ENCODE measurements at places on chromosomes 12 and 14. TPM values are rescaled to one million over a fixed set of nuclear protein-coding genes. Genes with fewer than 3 reads are reported as not detected.
A peak's percentile ranks its signal among the peaks of the same experiment; 100 is the strongest.

Gene ANO2
- not detected for total RNA-seq

GRCh38 chr14:105838591-105839424 lies 312.4 kb downstream of the TMEM121 start:
- no peaks in the 10 kb centered on the region for H3K4me1 ChIP-seq
- no peak overlapping the region for H3K4me3 ChIP-seq
- no peaks in the 10 kb centered on the region for H3K36me3 ChIP-seq
- no peak for DNase-seq

DNA sequence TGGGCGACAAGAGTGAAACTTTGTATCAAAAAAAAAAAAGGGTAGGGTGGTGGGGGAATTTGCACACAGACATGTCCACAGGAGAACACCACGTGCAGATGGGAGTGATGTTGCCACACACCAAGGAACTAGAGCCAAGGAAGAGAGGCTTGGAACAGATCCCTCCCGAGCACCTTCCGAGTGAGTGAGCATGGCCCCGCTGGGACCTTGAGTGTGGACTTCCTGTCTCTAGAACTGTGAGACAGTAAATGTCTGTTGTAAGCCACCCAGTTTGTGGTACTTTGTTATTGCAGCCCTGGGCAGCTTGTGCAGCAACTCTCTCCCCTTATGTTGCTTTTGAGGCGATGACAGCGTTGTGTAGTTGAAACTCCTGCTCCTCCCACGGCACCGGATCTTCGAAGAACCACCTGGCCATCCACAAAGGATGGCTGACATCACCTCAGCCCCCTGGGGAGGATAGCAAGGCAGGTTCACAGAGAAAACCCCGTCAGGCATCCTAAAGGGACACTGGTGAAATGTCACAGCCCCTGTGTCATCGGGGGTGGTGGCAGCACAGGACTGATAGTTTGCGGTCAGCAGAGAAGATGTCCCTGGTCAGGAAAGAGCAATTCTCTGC lies 54.7 kb upstream of the PLEKHG3 start:
- H3K4me3 ChIP-seq: no peak overlapping the region
- DNase-seq: no peak
- no peaks in the 10 kb centered on the region for H3K36me3 ChIP-seq
- H3K27me3 ChIP-seq: peaks cover 11% of the 10 kb centered on the region
- H3K27ac ChIP-seq: no peak overlapping the region
- H3K4me1 ChIP-seq: peaks cover 7% of the 10 kb centered on the region

GRCh38 chr14:25118671-25119070 lies 68.7 kb upstream of the STXBP6 start:
- H3K27ac ChIP-seq: no peak overlapping the region
- H3K4me1 ChIP-seq: no peaks in the 10 kb centered on the region
- no peaks in the 10 kb centered on the region for H3K36me3 ChIP-seq
- no peak overlapping the region for H3K4me3 ChIP-seq

DNA sequence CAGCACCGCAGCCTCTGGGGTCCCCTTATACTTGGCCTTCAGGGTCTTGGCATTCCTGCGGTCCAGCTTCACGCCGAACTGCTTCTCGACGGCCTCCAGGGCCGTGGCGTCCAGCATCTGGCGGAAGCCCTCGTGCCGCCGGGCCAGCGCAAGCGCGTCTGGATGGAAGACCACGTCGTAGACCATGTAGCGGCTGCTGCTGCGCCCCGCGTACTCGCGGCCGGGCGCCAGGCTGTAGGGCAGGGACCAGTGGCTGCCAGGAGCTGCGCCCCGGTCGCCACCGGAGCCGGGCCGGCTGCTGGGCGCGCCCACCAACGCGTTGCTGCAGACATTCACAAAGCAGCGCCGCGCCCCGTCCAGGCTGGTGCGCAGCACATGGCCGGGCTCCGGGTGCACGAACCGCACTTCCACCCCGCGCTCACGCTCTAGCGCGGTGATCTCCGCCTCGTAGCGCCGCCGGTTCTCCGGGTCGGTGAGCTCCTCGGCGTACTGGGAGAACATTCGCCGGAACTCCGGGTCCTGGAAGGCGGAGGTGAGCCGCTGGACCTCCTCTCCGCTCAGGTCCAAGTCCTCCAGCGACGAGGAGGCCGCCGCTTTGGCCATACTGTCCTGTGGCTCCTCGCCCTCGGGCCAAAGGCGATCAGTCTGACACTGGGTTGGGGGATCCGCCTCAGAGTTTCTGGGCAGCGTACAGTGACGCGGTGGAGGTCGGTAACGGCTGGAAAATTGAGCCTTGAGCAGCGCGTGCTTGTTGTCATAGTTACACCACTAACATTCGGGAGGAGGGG lies at the start of gene DNAAF2:
Gene DNAAF2, minus strand, starts transcription at position 698 of the 788 bp plus-strand sequence. Its CDS starts 95 bp downstream, at position 603.
- peaks cover 31% of the 10 kb centered on the region for H3K36me3 ChIP-seq
- peak within 1 kb of the TSS; percentile 96 for H3K4me3 ChIP-seq
- H3K27me3 ChIP-seq: no peaks in the 10 kb centered on the region

- no peak overlapping the region for H3K27ac ChIP-seq
- H3K27me3 ChIP-seq: no peaks in the 10 kb centered on the region
- peaks cover 10% of the 10 kb centered on the region for H3K4me1 ChIP-seq
- no peak for DNase-seq
- no peak overlapping the region for H3K4me3 ChIP-seq
- no peaks in the 10 kb centered on the region for H3K36me3 ChIP-seq
Observed at GRCh38 chr12:122458105-122459035, 35.9 kb upstream of the CLIP1 start.

Gene SLCO1B3
- not detected for total RNA-seq

DNA sequence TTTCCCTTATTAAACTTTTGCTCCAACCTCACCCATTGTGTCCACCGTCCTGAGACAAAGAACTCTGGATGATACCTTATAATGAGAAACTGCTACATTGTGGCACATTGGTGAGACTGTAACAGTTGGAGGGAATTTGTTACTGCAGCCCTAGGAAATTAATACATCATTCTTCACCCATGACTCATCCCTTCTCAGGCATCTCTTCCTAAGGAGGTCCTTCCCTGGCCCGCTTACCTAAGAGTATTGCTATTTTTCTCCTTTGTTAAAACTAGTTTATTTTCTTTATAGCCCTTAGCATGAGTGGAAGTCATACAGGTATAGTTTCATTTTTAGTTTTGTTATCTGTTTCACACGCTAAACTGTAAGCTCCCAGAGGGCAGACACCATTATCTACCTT lies 87.1 kb downstream of the TMEM260 start:
- DNase-seq: no peak
- peaks cover 3% of the 10 kb centered on the region for H3K27me3 ChIP-seq
- no peak overlapping the region for H3K4me3 ChIP-seq
- H3K36me3 ChIP-seq: peaks cover 7% of the 10 kb centered on the region
- H3K27ac ChIP-seq: no peak overlapping the region

DNA sequence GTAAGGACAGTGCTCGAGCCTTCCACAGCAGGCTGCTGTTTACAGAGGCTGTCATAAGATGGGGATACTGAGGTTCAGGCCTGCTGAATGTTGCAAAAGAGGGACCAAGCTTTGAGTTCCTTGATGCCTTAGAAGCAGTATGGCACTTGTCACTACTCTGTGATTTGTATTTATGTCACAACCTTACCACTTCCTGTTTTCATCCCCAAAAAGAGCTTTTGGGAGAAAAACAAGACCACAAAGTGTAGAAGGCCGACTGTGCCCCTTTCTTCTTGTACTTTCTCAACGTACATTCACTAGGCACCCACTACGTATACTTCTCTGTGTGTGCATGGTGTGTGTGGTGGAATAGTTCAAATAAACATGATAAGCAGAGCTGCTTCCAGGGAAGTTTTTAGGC lies 90.1 kb downstream of the DRAM1 start:
- H3K27ac ChIP-seq: no peak overlapping the region
- H3K4me1 ChIP-seq: peaks cover 16% of the 10 kb centered on the region
- DNase-seq: no peak
- no peaks in the 10 kb centered on the region for H3K36me3 ChIP-seq
- no peak overlapping the region for H3K4me3 ChIP-seq

- H3K27me3 ChIP-seq: no peaks in the 10 kb centered on the region
- DNase-seq: no peak
- H3K4me3 ChIP-seq: no peak overlapping the region
- no peak overlapping the region for H3K27ac ChIP-seq
- H3K4me1 ChIP-seq: peaks cover 24% of the 10 kb centered on the region
Observed at GRCh38 chr12:47754881-47755280, 3.8 kb downstream of the RAPGEF3 start.

GRCh38 chr14:92659765-92660561 lies 88.5 kb downstream of the LGMN start:
- peaks cover 37% of the 10 kb centered on the region for H3K36me3 ChIP-seq
- peaks cover 86% of the 10 kb centered on the region for H3K4me1 ChIP-seq
- peak overlapping the region; percentile 69 for H3K27ac ChIP-seq

Gene SPIC
- total RNA-seq: not detected

Gene TMEM179
- 0.21 TPM for total RNA-seq

Gene INSM2
- not detected for total RNA-seq

GRCh38 chr12:113766131-113766878 lies 199.8 kb downstream of the RBM19 start:
- no peaks in the 10 kb centered on the region for H3K36me3 ChIP-seq
- DNase-seq: no peak
- no peaks in the 10 kb centered on the region for H3K4me1 ChIP-seq
- H3K4me3 ChIP-seq: no peak overlapping the region

- H3K27ac ChIP-seq: no peak overlapping the region
- H3K27me3 ChIP-seq: peaks cover 2% of the 10 kb centered on the region
- H3K4me1 ChIP-seq: no peaks in the 10 kb centered on the region
- no peak overlapping the region for H3K4me3 ChIP-seq
- no peaks in the 10 kb centered on the region for H3K36me3 ChIP-seq
Observed at GRCh38 chr14:103544388-103545218, 15.6 kb downstream of the TRMT61A start.

- no peaks in the 10 kb centered on the region for H3K36me3 ChIP-seq
- no peak for DNase-seq
- no peak overlapping the region for H3K27ac ChIP-seq
- no peaks in the 10 kb centered on the region for H3K4me1 ChIP-seq
- no peaks in the 10 kb centered on the region for H3K27me3 ChIP-seq
Observed at GRCh38 chr14:29321646-29322045, 555.1 kb downstream of the FOXG1 start.

- no peaks in the 10 kb centered on the region for H3K36me3 ChIP-seq
- H3K27ac ChIP-seq: no peak overlapping the region
- peaks cover 16% of the 10 kb centered on the region for H3K4me1 ChIP-seq
- no peaks in the 10 kb centered on the region for H3K27me3 ChIP-seq
Observed at GRCh38 chr14:73833034-73833433, 18.6 kb upstream of the PTGR2 start.

DNA sequence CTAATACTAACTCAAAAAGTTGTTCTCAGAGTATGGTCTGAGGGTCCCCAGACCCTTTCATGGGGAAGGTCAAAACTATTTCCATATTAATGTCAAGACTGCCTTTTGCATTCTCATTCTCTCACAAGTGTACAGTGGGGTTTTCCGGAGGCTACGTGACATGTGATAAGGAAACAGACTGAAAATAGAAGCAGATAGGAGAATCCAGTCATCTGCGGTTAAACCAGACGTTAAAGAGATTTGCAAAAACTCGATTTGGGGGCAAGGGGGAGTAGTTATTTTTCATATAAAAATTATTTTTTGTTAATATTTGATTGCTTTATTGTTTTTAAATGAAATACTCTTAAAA lies 1.0 kb upstream of the NAP1L1 start:
- peaks cover 36% of the 10 kb centered on the region for H3K4me1 ChIP-seq
- peaks cover 23% of the 10 kb centered on the region for H3K36me3 ChIP-seq
- H3K27ac ChIP-seq: peak overlapping the region; percentile 98
- DNase-seq: peak; percentile 74
- H3K4me3 ChIP-seq: peak overlapping the region; percentile 94

- no peak overlapping the region for H3K27ac ChIP-seq
- no peak for DNase-seq
- peaks cover 2% of the 10 kb centered on the region for H3K36me3 ChIP-seq
- no peaks in the 10 kb centered on the region for H3K27me3 ChIP-seq
- H3K4me1 ChIP-seq: peaks cover 2% of the 10 kb centered on the region
Observed at GRCh38 chr14:98477935-98478334, 794.1 kb downstream of the BCL11B start.

GRCh38 chr14:28057359-28058296 lies 709.0 kb upstream of the FOXG1 start:
- no peaks in the 10 kb centered on the region for H3K4me1 ChIP-seq
- no peaks in the 10 kb centered on the region for H3K27me3 ChIP-seq
- no peak for DNase-seq
- H3K36me3 ChIP-seq: no peaks in the 10 kb centered on the region
- H3K4me3 ChIP-seq: no peak overlapping the region

Gene TMEM30B
- total RNA-seq: 2.8 TPM

Gene JAG2
- 2.9 TPM for total RNA-seq

DNA sequence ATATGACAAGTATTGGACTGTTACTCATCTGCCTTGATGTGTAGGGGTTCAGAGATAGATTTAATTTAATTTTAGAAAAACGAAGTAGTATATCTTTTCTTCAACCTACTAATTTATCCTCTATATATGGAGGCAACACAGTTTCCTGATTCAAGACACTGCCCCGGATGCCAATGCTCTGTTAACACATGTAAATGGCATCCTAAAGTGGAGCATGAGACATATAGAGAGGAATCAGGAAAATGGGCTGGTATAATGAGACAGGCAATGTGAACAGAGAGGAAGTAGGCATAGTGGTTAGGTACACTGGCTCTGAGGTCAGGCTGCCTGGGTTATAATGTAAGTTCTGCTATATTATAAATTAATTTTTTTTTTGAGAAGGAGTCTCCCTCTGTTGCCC lies 85.6 kb downstream of the OTOGL start:
- H3K36me3 ChIP-seq: no peaks in the 10 kb centered on the region
- H3K27me3 ChIP-seq: no peaks in the 10 kb centered on the region
- no peak overlapping the region for H3K27ac ChIP-seq
- no peaks in the 10 kb centered on the region for H3K4me1 ChIP-seq
- DNase-seq: no peak

DNA sequence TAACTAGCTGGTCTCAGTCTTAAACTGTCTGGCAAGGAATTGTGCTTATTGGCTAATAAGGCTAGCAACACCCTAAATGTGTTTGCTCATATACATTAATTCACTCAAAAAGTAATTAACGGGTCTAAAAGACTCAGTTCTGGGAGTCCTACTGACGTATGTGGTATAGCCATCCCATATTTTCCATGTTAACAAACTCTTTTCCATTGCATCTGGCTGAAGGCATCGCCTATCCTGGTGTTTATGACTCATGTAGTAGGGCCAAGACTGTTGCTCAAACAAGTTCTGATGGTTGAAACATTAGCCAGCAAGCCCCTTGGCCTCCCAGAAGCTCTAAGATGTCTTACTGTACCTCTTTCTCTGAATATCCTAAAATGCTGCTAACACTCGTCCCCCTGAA lies 98.5 kb downstream of the PHLDA1 start:
- no peak for DNase-seq
- no peak overlapping the region for H3K4me3 ChIP-seq
- no peak overlapping the region for H3K27ac ChIP-seq
- H3K27me3 ChIP-seq: peaks cover 15% of the 10 kb centered on the region

DNA sequence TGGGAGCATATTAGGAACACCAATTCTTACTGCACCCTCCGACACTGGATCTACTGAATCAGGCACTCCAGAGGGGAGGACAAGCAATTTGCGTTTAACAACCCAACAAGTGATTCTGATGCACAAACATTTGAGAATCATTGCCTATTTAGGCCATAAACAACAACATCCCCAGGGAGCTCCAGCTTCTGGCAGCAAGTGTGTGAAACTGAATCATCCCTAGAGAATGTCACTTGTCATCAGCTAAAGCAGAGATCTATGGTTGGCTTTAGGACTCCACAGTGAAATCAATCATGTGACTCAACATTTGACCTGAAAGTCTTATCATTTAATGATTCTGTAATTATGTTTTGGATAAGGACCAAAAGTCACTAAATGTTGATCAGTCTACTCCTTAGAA lies 505.0 kb upstream of the FLRT2 start:
- H3K27ac ChIP-seq: no peak overlapping the region
- H3K36me3 ChIP-seq: no peaks in the 10 kb centered on the region
- H3K27me3 ChIP-seq: no peaks in the 10 kb centered on the region
- no peak for DNase-seq

Gene DTX1
- 10.7 TPM for total RNA-seq
